ENCODE measurements at places on chromosomes 6 and 20.

DNA sequence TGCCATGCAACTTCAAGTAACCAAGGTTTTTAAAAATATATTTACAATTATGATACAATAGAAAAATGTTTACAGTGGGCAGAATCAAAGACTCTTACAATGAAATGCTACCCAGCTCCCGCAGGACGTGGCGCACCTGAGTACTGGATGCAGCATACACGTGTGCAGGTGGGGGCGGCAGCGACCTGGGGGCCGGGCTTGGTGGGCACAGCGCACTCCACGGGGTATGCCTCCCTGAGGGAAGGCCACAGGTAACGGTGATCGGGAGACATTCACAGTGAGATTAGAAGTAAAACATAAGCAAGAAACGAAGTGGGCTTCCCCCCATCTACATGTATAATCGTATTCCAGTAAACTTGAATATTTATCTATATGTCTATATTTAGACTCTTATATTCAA is 54.2 kb downstream of the WDR27 start:
- no peak for DNase-seq

DNA sequence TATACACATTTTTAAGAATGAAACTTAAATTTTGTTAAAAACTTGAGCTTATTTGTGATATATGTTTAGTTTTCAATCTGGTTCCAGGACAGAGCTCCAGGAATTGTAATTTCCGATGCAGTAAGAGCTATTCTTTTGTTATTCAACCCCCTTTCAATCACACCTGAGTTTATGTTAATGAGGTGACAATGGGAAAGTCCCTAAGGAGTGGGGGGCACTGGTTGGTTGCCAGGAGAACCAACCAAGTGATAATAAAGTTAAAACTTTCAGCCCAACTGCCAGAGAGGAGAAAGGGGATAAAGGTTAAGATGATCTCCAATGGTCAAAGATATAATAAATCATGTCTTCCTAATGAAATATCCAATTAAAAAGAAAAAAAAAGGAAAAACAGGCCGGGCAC is 19.8 kb downstream of the MDN1 start:
- no peak for DNase-seq

DNA sequence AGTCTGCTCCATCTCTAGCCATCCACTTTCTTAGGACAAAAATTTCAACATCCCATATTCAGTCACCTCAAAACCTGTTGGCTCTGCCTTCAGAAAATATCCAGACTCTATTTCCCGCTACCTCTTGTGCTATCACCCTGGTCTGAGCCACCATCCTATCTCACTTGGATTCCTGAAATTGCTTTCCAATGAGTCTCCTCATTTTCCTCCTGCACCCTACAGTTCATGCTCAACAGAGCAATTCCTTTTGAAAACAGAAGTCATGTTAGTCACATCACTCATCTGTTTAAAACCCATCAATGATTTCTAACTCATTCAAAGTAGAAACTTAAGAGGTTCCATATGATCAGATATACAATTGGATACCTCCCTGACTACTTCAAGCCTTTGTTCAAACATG is 229.9 kb downstream of the ADGRG6 start:
- DNase-seq: no peak

GRCh38 chr6:32995448-32995847 is 13.9 kb downstream of the HLA-DOA start:
- no peak for DNase-seq

- DNase-seq: peak; percentile 54
Observed at GRCh38 chr6:137711972-137712371, 155.1 kb upstream of the TNFAIP3 start.

DNA sequence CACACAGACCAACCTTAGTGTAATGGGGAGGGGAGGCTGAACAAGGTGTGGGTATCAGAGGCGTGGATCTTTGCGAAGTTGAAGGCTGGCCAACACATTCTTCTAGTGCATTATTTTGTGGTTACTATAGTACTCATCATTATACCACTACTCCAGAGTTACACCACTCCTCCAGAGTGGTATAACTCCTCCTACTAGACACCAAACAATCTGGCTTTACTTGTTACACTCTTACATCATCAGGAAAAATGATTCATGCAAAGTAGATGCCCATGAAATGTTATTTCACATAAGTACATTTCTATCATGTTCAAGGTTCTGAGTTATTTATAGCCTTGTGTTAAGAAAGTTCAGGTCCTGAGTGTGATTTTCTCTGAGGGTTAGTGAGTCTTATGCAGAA is 443.1 kb upstream of the OPRM1 start:
- no peak for DNase-seq

GRCh38 chr6:146133866-146134265 is 105.0 kb downstream of the GRM1 start:
- no peak for DNase-seq

DNA sequence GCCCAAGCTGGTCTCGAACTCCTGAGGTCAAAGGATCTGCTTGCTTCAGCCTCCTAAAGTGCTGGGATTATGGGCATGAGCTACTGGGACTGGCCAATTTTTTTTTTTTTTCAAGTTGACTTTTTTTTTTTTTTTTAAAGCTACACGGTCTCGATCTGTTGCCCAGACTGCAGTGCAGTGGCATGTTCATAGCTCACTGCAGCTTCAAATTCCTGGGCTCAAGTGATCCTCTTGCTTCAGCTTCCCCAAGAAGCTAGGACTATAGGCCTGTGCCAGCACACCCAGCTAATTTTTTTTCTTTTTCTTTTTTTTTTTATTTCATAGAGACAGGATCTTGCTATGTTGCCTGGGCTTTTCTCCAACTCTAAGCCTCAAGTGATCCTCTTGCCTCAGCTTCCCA is 59.5 kb downstream of the NCOA3 start:
- DNase-seq: no peak

DNA sequence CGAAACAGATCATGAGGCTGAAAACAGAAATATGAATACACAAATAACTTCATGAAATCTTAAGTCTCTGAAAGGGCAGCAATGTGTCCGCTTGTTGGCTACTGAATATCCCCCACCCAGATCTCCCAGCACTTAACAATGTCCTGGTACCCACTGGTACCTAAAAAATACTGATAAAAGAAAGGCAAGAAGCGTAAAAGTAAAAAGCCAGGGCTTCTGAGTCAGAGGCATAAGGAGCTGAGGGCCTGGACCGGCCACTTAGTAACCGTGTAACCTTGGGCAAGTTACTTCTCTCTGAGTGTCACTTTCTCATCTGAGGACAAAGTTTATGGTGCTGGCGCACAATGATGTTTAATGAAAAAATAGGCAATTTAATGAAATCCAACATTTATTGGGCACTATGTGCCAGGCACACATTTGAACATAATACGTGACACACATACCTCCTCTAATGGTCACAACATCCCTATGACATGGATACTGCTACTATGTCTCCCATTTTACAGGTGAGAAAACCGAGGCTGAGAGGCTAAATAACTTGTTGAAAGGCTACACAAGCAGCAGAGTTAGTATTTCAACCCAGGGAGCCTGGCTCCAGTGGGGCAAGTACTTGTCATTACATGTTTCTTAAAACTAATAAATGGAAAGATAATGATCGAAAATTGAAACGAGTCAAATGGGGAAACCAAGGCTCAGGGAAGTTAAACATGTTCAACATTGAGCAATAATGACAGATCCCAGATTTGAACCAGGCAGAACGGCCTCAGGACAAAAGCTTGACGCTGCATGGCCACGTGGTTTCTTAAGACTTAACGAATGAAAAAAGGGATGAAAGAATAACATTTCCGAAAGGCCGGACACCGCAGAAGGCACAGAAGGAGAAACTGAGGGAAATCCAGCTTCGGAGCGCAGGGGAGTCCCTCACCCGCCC is 828 bp downstream of the TP53RK start:
- no peak for DNase-seq

DNA sequence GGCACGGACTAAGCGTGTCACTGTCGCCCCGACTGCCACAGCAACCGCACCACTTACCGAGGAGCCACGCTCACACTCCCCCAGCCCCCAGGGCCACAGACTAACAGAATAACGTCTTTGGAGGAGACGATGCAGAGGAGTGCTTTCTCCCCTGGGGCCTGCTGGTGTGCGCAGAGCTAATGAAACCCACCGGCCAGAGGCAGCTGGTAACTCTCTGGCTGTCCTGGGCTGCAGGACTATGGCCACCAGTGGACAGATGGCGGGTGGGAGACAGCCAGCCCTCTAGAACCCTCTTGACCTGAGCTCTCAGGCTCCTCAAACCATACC is 228.0 kb downstream of the DLL1 start:
- DNase-seq: no peak

DNA sequence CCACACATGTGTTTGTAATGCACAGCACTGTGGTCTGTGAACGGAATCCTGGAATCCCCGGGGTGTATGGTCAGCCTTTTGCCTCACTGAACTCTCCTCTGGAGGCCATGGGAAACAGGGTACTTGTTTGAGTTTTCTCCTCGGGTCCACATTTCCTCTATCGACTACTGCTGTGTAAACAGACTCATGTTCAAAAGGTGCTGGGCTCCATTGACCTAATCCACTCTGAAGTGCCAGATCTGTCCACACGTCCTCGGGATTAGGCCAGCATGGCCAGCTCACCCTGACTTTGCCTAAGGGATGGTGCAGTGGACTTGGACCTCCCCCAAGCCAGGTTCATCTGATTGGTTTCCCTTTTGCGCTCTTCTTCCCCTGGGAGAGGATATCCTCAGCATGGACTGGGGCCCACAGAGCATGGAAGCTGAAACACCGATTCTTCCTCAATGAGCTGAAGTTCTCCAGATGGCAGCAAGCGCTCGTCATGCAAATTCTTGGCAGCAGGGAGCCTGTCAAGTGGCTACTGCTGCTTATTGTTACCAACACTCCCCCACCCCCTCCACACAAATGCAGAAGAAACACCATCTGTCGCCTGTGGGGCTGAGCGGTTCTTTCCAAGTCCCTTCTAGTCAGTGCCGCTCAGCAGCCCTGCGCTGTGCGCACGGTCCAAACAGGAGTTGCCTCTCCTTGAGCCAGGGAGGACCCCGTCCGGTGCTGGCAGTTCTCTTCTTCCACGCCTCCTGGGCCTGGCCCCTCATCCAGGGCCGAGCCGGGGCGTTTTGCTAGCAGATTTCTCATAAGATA is 292.6 kb upstream of the MARCKS start:
- DNase-seq: no peak

DNA sequence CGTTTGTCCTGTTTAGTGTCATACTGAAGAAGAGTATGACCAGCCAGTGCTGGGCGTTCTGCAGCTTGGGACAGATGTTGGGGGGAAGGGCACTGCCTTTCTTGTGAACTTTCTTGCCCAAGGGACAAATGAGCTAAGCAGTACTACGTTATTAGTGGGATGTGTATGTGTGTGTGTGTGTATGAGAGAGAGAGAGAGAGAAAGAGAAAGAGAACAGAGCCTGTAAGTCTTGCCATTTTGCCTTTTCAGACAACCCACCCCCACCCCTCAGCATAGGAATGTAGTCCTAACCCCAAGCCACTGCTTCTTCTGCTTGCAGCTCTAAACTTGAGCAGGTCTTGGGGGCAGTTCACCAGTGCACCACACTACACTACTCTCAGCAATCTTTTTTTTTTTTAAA is 45.5 kb downstream of the E2F3 start:
- no peak for DNase-seq

GRCh38 chr6:8499540-8499939 is 64.2 kb upstream of the SLC35B3 start:
- DNase-seq: no peak

- DNase-seq: no peak
Observed at GRCh38 chr6:16564436-16564835, 196.8 kb downstream of the ATXN1 start.

GRCh38 chr20:17044891-17045290 is 181.9 kb upstream of the PCSK2 start:
- DNase-seq: no peak

GRCh38 chr6:33989016-33989854 is 156.7 kb downstream of the GRM4 start:
- no peak for DNase-seq

GRCh38 chr20:44743916-44744655 is 1.6 kb upstream of the KCNK15 start:
- no peak for DNase-seq

DNA sequence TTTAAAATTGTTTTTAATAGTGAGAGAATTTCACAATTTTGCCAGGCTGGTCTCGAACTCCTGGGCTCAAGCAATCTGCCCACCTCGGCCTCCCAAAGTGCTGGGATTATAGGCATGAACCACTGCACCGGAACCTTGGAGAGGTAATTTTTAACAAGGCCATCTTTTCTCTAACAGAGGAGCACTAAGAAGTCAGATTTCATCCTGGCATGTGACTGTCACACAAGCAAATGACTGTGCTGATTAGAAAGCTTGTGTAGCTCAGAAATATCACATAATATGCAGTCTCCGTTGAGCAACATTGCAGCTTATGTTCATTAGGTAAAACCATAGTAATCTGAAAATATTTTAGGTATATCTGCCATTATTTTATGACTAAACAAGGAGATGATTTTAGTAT is 156.0 kb downstream of the CCDC170 start:
- no peak for DNase-seq

DNA sequence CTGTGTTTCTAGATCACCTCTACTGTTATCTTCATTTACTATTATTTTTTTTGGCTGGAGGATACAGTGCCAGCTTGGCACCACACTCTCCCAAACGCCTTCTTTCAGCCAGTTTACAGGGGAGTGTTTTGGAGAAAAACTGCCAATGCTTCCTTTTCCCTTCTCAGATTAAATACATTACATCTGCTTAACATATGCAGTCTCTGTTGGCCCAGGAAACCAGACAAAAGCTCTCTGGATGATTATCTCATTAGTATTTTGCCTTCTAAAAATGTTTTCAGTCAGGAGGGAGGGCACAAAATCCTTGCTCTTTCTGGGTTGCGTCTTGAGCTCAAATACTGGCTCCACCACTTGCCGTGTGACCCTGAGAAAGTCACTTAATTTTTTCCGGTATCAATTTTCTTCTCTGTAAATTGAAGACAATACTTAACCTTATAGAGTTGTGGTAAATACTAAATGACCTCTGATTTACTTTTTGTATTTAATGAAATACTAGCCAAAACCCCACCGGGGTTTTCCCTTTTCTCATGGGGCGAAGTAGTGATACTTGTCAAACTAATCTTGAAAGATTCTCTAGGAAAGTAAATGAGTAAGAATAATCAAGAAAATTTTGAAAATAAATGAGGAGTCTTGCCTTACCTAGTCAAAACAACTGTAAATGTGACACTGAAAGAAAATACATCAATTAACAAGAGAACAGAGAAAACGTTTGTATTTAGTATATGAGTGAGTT is 146.2 kb downstream of the MMS22L start:
- no peak for DNase-seq

- DNase-seq: no peak
Observed at GRCh38 chr6:105105094-105105493, 74.7 kb downstream of the POPDC3 start.

DNA sequence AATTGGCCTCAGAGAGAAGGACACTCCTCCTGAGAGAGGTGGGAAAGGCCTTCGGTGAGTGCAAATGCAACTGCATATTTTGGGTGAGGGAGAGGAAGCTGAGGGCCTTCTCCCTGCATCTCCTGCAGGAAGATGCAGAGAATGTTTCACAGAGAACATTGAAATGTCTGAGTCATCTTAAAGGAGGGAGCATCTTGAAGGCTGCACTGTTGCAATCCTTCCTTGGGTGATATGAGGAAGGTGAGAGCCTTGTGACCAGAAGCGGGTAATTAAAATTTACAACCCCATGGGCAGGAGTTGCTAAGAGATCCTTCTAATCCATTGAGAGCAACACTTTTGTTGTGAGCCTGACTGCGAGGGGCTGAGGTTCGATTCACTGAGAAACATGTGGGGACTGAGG is 375.7 kb upstream of the MARCKS start:
- no peak for DNase-seq

GRCh38 chr20:38877483-38877882 is 48.7 kb upstream of the FAM83D start:
- DNase-seq: no peak

- DNase-seq: no peak
Observed at GRCh38 chr6:136127873-136128272, 122.2 kb downstream of the MTFR2 start.

- no peak for DNase-seq
Observed at GRCh38 chr6:132746048-132746447, 11.7 kb downstream of the VNN2 start.

Data from activated CD4-positive, alpha-beta T cell treated with anti-CD3 and anti-CD28 coated beads, Interleukin-2, amount 10 ng/mL, durations not matched to agents 24 days and 14 days (primary cell).